CD4-positive, alpha-beta T cell treated with Interleukin-17A for 1 hour (primary cell): ENCODE measurements at places on chromosomes 2 and 18.

- no peak for DNase-seq
Observed at GRCh38 chr2:96604104-96604503, 34.0 kb downstream of the KANSL3 start.

- no peak for DNase-seq
Observed at GRCh38 chr2:107743274-107743673, 83.4 kb upstream of the RGPD4 start.

GRCh38 chr18:58128381-58129374, 84.7 kb downstream of the NEDD4L start:
- DNase-seq, result no peak

- DNase-seq, result no peak
Observed at GRCh38 chr18:8084160-8084559, 517.0 kb downstream of the PTPRM start.
